ENCODE measurements at places on chromosomes 16 and 17.
A peak's percentile ranks its signal among the peaks of the same experiment; 100 is the strongest.

DNA sequence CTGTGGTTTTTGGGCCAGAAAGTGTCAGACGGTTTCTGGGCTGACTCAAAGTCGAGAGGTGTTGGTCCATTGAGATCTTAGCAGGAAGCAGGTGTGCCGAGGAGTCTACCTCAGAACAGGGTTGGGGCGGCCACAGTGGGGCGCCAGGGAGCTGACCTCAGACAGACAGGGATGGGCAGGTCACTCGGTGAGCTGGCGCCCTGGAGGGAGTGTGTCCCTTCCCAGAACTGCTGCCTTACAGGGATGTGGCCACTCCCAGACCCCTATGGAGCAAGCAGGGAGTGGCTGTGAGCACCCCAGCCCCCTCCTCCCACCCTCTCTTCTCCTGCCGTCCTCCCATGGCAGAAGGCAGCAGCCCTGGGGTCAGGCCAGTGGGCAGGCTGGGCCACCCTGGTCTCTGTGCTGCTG lies 14.0 kb upstream of the DPEP1 start:
- DNase-seq, result no peak

GRCh38 chr16:9256196-9256595 lies 164.8 kb downstream of the HAPSTR1 start:
- peak; percentile 28 for DNase-seq

DNA sequence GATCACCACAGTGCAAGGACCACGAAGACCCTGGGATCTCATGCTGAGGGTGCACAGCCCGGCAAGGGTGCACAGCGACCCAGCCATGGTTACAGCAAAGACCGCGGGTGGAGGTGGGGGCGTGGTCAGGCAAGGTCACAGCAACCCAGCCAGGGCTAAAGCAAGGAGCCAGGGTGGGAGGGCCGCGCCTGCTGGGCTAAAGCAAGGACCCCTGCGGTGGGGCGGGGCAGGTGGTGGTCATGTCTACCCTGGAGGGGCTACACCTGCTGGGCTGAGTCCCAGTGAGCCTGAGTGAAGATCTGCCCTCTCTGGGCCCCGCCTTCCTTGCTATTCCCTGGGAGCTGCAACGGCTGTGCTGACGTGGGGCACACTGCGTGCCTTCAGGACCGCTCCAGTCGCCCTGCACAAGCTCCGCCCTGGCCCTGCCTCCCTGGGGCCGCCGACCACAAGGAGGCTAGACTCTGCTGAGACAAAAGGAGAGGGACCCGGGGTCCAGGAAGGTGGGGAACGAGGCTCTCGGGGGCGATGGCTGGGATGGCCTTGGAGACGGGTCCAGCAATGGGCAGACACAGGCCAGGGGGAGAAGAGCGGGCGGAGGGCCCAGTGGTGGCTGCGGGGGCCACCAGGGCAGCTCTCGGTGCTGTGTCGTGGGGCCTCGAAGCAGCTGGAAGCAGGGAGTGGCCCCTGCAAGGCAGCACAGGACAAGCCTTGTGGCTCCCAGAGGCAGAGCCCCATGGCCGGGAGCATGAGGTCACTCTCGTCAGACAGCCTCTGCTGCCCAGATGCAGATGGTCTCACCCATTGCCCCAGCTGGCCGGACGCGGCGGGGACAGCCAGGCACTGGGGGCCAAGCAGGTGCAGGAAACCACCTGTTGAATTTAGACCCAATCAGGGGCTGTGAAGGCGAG lies 52.8 kb downstream of the CBFA2T3 start:
- DNase-seq, result no peak

GRCh38 chr16:28927815-28928214 lies 2.8 kb upstream of the RABEP2 start:
- no peak for DNase-seq

DNA sequence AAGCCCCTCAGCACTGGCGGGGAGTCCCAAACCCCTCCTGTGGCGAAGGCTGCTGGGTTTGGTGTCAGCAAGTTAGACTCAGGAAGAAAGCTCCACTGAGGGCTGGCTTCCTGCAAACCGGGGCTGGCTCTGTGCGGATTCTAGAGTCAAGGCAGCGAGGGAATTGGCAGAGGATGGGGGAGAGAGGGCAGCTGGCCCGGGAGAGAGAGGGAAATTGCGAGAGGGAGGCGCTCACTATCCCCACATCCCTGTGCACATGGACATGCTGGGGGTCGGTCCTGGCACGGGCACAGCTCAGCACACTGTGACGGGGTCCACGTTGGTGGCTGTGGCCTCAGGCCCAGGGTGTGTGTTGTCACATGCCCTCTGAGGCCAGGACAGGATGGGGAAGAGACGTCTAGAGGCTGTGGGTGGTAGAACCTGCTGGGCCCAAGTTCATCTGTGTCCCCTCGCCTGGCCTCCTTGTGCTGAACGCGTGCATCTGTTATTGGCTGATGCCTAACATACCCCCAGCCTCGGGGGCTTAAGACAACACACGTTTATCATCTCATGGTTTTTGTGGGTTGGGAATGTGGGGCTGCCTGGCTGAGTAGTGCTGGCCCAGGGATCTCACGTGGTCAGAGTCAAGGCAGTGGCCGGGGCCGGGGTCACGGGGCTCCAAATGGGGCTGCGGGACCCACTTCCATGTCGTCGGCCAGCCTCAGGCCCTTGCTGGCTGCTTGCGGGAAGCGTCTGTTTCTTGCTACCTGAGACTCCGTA lies 16.7 kb upstream of the JPH3 start:
- DNase-seq, result no peak

- no peak for DNase-seq
These were observed 180.0 kb downstream of the CHD9 start for GRCh38 chr16:53234836-53235235.

- DNase-seq, result no peak
These were observed 48.6 kb upstream of the MNT start for GRCh38 chr17:2449486-2449885.

DNA sequence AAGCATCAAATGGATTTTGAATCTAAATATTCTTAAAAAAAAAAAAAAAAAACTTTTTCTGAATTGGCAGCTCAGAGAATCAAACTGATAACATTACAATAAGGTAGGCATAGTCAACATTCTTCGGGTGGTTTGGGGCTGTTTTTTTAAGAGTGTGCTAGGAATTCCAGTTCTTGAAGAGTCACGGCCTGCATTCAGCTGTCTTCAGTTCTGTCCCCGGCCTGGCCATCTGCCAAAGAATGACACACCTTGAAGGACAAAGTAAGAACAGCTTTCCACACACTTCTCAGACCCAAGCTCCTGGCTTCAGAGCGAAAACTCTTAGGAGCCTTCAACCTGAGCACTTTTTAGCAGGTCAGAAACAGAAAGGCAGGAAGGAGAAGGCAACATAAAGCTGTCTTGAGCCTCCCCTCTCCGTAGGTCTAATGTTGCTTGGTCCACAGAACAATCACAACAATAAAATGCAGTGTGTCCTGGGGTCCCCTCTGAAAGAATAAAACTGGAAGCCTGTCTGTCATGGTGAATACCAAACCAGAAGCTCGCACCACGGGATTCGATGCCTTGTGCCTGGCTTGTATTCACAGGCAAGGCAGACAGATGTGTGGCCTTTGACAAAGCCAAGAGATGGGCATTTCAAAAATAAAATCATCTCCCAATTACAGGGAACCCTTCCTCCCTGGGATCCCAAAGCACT lies 524.4 kb upstream of the ZFHX3 start:
- DNase-seq, result no peak

GRCh38 chr16:71352963-71353460 lies 5.5 kb upstream of the CALB2 start:
- DNase-seq, result no peak

DNA sequence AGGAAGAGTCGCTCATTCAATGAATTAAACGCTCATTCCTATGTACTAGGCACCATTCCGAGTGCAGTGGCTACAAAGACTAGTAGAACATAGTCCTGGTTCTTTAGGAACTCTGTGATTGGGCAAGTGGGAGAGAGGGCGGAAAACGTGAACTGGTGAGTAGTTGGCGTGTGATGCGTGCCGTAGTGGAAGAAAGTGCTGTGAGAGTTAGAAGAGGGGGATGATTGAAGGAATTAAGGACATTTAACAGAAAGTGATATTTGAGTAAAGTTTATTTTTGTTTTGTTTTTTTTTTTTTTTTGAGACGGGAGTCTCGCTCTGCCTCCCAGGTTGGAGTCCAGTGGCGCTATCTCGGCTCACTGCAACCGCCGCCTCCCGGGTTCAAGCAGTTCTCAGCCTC lies 7.9 kb upstream of the SLFN14 start:
- no peak for DNase-seq

GRCh38 chr16:2190659-2191445 lies 5.6 kb downstream of the CASKIN1 start:
- DNase-seq, result no peak

GRCh38 chr16:48497932-48498768 lies 111.8 kb downstream of the N4BP1 start:
- no peak for DNase-seq

DNA sequence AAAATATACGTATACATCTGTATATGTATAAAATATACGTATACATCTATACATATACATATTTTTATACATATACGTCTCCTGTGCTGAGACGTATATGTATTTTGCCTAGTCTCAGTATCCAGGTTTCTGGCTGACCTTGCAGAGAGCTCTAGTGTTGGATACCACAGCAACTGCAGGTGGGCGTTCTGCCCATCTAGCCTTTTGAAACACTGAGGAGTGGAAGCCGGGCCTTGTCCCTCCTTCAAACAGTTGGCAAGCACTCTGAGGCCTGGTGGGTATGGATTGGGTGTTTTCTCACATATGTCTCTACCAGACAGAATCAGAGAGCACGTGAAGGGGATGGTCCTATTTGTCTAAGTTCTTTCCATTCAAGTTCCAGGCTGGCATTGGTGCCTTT lies 39.4 kb upstream of the MRC2 start:
- DNase-seq, result no peak

- no peak for DNase-seq
These were observed 40.7 kb downstream of the CDH13 start for GRCh38 chr16:82667437-82667836.

Measured in GM19239 (cell line).